ENCODE measurements at places on chromosomes 11 and 22.

DNA sequence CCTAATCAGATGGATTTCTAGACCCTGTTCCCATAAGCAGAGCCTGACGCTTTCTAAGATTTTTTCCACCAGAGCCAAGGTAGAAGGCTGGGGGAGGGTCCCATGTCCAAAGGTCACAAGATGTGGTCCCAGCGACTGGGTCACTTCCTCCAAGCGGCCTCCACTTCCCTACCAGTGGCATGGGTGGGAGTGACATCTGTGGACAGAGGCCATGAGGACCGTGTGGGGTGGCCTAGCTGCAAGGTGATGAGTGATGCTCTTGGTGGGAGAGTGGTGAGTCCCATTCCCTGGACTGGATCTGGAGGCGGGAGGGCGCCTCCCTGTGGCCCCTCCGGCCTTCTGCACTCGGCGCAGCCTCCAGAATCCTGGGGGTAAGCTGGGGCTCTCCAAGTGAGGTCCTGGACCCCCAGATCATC lies 32.4 kb upstream of the PRR5 start:
- DNase-seq = no peak

DNA sequence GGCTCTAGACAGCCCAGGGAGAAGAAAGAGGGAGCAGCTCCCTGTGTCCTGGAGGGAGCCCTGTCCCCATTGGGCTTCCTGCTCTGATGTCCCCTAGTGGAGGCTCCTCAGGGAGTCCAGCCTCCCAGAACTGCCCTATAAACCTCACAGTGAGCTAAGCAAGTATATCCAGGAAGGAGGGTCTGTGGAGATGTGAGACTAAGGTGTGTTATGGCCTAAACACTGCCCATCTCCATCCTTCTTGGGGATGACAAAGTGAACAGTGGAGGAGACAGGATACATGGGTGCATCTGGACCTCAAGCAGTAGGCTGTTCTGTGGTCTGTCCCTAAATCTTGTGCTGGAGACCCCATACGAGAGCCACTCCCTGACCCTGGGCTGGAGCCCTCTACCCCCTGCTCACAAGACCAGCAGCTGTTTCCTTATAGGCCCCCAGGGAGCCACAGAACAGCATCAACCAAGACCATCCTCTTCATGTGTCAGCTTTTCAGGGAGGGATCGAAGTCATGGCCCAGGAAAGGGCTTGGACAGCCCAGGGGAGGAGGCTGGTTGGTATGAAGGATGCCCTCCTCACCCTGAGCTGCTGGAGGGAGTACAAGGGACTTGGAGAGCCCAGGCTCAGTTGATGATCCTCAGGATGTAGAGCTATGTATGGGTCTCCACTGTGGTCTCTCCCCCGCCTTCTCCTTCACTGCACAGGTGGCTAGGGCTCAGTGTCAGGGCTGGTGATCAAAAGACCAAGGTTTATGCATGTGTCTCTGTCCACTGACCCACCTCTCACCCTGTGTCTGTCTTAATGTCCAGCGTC lies 49.7 kb upstream of the TOP3B start:
- peak; percentile 77 for DNase-seq

- DNase-seq = no peak
Observed at GRCh38 chr11:67040147-67040546, 16.5 kb upstream of the RHOD start.

GRCh38 chr11:64643920-64644646 lies 53.1 kb downstream of the SLC22A12 start:
- DNase-seq = no peak

DNA sequence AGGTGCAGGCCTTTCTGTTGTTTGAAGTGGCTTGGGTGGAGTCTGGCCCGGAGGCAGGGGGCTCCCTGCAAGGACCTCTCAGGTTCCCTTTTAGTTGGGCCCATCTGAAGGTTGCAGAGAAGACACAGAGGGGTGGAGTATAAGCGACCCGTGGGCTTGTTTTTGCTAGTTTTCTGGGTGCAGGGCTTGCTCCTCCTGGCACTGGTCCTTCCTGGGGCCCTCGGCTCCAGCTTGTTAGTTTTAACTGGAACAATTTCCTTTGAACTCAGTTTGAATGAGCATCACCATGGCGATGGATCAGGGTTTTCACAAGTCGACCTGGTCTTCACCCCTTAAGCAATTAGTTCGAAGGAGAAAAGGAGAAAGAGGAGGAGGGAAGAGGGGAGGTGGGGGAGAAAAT lies 28.5 kb upstream of the OAF start:
- DNase-seq = peak; percentile 77

GRCh38 chr22:35197886-35198285 lies 59.4 kb upstream of the HMGXB4 start:
- peak; percentile 44 for DNase-seq

DNA sequence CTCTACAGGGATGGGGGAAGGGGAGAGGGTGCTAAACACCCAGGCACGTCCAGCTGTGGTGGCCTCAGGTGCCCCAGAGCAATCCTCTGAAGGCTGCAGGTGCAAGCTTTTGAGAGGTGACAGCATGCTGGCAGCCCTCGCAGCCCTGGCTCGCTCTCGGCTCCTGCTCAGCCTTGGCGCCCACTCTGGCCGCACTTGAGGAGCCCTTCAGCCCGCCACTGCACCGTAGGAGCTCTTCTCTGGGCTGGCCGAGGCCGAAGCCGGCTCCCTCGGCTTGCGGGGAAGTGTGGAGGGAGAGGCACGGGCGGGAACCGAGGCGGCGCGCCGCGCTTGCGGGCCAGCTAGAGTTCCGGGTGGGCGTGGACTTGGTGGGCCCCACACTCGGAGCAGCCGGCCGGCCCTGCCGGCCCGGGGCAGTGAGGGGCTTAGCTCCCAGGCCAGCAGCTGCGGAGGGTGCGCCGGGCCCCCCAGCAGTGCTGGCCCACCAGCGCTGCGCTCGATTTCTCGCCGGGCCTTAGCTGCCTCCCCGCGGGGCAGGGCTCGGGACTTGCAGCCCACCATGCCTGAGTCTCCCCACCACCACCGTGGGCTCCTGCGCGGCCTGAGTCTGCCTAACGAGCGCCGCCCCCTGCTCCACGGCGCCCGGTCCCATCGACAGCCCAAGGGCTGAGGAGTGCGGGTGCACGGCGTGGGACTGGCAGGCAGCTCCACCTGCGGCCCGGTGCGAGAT lies 112.1 kb downstream of the TRIM29 start:
- peak; percentile 81 for DNase-seq

DNA sequence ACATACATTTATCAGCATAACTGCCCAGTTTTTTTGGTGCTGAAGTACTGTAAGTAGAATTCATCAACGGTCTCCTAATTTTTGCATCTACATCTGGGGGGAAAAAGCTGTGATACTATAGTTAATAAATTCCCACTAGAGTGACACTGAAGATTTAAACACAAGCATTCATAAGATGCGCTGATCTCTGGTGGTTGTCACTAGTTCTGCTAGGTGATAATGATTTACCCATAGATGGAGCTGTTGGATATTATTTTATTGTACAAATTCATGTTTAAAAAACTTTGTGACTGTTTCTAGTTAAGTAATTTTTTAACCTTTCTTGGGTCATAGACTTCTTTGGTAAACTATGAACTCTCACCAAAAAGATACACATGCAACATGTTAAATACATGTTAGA lies 106.6 kb downstream of the EMSY start:
- DNase-seq = no peak

GRCh38 chr11:73551677-73552076 lies 46.2 kb downstream of the FAM168A start:
- no peak for DNase-seq

DNA sequence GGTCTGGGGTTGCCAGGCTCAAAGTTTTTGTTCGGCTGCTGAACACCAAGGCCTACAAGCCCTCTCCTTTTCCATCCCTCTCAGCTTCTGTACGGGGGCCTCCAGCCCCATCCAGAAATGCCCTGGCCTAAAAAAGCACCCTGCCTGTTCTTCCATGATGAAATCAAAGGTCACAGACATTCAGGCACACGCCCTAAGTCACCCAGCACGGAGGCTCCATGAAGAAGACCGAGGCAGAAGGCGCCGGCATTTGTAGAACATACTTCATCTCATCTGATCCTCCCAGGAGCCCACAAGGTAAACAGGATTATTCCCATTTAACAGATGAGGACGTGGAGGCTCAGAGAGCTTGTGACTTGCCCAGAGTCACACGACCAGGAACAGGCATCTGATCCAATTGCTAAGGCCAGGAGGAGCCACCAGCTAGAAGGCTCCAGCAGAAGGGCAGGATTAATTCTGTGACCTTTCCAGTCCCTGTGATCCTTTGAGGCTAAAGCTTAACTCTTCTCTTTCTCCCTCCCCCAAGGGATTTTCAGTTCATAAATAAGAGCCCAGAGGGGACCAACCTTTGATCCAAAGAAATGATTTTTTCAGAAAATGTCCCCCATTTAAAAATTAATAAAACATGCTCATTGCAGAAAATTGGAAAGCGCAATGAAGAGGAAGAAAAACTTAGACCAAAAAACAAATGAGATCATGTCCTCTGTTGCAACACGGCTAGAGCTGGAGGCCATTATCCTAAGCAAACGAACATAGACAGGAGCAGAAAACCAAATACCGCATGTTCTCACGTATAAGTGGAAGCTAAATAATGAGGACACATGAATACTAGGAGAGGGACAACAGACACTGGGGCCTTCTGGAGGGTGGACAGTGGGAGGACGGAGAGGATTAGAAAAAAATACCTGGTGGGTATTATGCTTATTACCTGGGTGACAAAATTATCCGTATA lies 38.7 kb downstream of the CYTH4 start:
- DNase-seq = no peak

- no peak for DNase-seq
Observed at GRCh38 chr11:69200331-69201065, 44.8 kb downstream of the SMIM38 start.

- DNase-seq = no peak
Observed at GRCh38 chr22:37697538-37697835, 639 bp downstream of the TRIOBP start.

DNA sequence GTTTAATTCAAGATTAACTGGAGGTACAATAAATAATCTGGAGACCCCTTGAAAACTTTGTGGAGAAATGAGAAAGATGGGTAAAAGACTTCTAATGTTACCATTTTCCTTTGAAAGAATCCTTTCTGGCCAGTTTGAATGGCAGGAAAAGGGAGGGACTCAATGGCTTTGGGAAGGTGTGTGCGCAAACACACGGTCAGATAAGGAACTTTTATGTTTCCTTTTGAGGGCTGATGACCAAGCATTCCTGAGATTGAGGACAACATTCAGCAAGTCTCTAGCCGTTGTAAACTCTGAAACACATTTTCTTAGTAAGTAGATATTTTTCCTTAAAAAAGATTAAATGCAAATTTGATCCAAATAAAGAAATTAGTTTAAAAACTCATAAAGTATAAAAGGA lies 909.7 kb upstream of the TENM4 start:
- no peak for DNase-seq

- DNase-seq = no peak
Observed at GRCh38 chr11:134079317-134079716, 10.4 kb downstream of the JAM3 start.

- DNase-seq = no peak
Observed at GRCh38 chr22:27594474-27595134, 207.0 kb downstream of the MN1 start.

DNA sequence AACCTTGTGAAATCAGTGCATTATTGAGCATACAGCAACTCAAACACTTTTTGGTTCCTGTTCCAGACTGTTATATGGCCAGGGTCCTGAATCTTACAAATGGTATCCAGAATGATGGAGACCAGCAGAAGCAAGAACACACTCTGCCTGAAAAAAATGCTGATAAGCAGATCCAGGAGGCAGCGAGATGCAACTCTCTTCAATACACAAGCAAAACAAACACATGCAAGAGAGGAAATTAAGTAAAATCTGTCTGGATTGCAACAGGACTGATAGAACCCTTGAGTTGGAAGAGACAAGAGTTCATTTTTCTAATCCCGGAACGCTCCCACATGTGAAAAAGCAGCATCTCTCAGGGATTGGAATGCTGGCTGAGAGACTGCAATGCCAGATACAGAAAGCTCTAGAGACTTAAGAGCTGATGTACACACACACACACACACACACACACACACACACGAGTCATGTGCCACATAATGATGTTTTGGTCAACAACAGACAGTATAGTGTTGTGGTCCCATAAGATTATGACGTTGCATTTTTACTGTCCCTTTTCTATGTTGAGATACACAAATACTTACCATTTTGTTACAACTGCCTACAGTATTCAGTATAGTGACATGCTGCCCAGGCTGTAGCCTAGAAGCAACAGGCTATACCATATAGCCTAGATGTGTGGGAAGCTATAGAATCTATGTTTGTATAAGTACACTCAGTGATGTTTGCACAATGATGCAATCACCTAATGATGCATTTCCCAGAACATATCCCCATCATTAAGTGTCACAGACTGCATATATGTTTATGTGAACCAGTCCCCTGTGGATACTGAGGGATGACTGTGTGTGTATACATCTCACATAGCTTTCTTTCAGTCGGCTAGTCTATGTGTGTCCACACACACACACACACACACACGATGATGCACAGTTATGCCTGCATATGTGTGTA lies 406.6 kb downstream of the LARGE1 start:
- DNase-seq = no peak

- no peak for DNase-seq
Observed at GRCh38 chr11:128399251-128400121, 187.9 kb downstream of the ETS1 start.

DNA sequence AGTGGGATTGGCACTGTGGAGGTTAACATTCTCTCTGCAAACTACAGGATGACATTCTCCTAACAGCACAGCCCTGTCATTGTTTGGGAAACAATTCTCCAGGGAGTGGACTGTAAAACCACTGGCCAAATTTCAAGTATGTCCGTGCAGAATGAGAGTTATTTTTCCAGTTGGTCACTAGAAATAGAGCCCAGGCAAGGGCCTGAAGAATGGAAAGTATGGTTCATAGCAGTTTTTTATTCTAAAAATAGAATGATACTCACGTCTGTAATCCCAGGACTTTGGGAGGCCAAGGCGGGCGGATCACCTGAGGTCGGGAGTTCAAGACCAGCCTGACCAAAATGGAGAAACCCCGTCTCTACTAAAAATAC lies 39.0 kb upstream of the CD44 start:
- no peak for DNase-seq

DNA sequence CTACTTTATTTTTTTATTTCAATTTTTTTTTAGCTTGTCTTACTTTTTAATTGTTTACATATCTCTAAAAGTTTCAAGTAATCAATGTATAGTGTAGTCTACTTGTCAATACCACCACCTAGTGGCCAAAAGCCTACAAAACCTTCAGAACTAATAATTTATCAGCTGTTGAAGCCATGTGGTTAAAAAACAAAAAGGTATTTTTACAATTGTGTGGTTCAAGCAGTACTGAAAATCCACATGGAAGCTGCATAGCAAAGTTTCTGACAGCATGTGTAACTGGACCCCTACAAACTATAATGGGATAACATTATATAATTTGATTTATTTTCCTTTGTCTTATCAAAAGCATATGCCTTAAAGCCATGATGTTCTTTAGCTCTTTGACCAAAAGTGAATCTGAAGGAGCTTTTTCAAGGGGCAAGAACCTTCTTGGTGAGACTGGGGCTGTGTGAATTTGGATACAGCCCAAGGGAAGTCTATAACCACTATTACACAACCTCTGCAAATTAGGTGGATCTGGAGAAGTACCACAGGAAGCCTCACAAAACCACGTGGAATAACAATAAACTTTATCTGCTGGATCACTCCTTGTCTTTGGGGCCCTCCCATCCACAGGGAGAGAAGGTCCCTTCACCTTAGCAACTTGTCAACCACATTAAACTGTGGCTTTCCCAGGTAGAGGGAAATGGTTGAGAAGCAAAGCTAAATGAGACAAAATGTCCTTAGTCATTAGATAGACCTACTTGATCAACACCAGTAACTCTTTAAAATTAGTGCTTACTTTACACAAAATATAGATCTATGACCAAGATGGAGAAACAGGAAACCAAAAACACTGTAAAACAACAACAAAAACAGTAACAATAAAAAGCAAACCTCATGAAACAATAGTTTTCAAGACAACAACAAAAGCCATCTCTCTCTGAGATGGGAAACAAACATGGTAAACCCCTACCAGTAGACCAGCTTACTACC lies 9.9 kb downstream of the NARS2 start:
- DNase-seq = no peak

Measured in vagina (tissue), 2 donors.